ENCODE measurements at places on chromosomes 12 and 14.
A peak's percentile ranks its signal among the peaks of the same experiment; 100 is the strongest.

GRCh38 chr12:70028515-70028914 lies 203.5 kb downstream of the MYRFL start:
- DNase-seq = no peak

DNA sequence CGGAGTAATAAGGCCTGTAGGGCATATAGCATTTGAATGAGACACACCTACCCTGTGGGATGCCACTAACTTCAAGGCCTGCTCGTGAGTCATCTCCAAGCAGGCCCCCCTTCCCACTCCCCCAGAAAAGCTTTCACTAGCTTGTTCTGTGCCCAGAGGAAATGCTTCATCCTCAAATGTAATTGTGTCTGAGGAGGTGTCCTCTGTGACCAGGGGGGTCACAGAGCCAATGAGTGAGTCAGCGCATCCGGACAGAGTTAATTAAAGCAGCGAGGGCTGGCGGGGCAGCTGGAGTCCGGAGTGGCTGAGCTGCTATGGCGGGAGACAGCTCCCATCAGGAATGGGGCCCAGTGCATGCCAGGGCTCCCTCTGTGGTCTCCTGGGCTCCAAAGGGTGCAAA lies 27.0 kb upstream of the ESRRB start:
- no peak for DNase-seq

DNA sequence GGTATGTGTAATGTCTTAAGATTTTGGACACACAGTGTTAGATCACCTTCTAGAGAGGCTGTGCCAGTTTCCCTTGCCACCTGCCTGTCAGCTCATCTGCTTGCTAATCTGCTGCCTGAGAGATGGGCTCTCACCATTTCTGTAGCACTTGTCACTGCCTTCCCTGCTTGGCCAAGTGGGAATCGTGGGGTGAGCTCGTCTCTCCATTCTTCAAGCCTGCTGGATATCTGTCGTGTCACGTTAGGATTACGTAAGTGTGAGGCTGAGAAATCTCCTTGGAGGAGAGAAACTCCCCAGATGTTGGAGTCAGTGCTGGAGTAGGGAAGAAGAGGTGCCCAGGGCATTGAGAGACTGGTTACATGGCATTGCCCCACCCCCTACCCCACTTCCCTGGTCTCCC lies 8.6 kb upstream of the RPH3A start:
- no peak for DNase-seq

- DNase-seq = no peak
Observed at GRCh38 chr14:56753396-56753795, 56.9 kb downstream of the OTX2 start.

- peak; percentile 10 for DNase-seq
Observed at GRCh38 chr12:102769323-102769916, 147.6 kb downstream of the PAH start.

GRCh38 chr12:108783446-108783845 lies 52.1 kb upstream of the CORO1C start:
- DNase-seq = no peak

- DNase-seq = no peak
Observed at GRCh38 chr12:100826323-100826722, 31.7 kb downstream of the ANO4 start.

Measured in GM06990 (cell line).